ENCODE measurements at places on chromosomes 2 and 18.

- DNase-seq, result no peak
Observed at GRCh38 chr2:104434318-104434792, 419.6 kb upstream of the POU3F3 start.

GRCh38 chr18:36335476-36336279, 38.2 kb downstream of the FHOD3 start:
- no peak for DNase-seq

GRCh38 chr18:12409469-12409868, 1.7 kb downstream of the PRELID3A start:
- DNase-seq, result no peak

GRCh38 chr18:49476664-49477411, 10.2 kb downstream of the C18orf32 start:
- DNase-seq, result no peak

GRCh38 chr2:52345676-52346075, 1313.7 kb upstream of the NRXN1 start:
- no peak for DNase-seq

Data from stimulated activated CD8-positive, alpha-beta memory T cell treated with anti-CD3 and anti-CD28 coated beads, Interleukin-12 subunit alpha, Interleukin-12 subunit beta, amount 100 ng/mL, for 1 hour (primary cell).